A172 (cell line): ENCODE measurements at places on chromosomes 4 and X. TPM values are rescaled to one million over a fixed set of nuclear protein-coding genes. Genes with fewer than 3 reads are reported as not detected.

GRCh38 chr4:158169506-158169905 lies 3.3 kb downstream of the GASK1B start:
- DNase-seq: no peak

DNA sequence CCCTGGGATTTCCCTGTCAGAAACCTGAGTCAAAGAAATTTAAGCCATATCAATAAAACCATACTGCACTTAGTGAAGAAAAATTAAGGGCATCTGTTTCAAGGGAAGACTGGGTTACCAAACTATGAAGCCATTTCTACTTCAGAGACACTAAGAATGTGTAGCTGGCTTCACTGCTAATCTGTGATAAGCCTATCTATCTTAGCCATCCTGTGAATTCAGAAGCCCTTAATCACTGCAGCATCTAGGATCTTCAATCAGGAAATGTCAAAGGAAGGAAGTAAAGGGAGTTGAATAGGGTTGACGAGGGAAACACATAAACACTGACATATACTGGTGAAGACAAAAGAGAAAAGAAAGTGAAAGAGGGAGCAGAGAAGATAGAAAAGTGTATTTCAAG lies 777.6 kb upstream of the DIAPH2 start:
- no peak for DNase-seq

DNA sequence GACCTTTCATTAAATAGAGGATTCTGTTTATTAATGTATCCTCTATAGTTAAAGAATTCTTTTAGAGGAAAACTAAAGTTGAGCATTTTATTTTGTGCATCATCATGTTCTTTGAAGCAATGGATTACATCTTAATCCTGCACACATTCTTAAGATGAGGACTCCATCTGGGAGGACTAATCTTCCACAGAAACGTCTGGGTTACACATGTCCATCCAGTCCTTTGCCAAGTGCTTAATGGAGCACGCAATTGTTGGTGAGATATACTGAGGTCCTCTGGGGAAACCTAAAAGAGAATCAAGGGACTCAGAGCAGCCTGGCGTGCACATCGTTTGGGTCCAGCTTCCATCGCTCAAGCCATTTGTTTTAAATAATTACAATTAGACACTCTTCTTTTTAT lies 115.1 kb upstream of the SFRP2 start:
- no peak for DNase-seq

- DNase-seq: no peak
These were observed 20.9 kb downstream of the PGM2 start for GRCh38 chr4:37847311-37847884.

The SPINK2 gene
- not detected in 2 replicates for total RNA-seq

DNA sequence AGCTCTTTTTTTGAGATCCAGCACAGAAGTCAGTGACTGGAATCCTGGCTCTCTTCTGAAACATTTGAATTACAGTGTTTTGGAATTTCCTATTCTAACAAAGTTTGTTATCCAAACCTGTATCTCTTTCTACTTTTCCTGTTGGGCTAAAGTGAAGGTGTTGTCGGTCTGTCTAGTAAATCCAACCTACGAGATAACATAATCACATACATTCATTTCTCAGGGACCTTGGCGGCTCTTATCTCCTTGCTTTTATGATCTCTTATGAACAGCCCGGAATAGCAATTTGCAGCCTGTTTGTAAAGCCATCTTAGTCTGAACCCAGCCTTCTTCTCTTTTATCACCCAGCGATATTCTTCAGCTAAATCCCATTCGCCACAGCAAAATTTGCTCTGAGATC lies 14.5 kb downstream of the PPARGC1A start:
- DNase-seq: no peak

DNA sequence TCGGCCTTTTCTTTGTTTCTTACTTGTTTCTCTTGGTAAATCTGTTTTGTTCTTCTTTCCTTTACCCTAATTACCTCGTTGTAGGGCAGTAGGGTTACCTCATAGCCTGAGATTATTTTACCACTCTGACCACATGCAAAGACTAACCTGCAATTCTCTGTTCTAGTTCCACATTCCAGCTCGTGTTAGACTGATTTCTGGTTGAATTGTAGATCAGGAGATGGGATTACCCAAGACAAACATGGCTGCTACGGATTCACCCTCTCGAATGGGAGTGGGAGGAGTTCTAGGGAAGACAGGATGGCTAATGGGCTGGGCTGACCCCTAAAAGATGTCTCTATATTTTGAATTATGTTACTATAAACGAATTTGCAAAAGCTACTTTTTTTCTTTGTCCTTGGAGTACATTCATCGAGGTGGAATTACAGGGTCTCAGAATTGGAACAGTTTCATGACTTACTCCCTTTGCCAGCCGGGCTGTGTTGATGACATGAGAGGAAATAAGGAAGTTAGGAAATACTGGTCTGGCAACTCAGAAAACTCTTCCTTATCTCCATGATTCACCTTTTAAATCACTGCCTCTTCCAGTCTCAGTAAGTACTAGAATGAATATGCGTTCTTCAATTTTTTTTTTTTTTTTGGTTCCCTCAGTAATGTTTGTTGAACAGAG lies 36.7 kb upstream of the FBXW7 start:
- peak; percentile 73 for DNase-seq

- DNase-seq: peak; percentile 57
These were observed at the start of gene ALG13 for GRCh38 chrX:111680988-111681779. Gene ALG13 (plus strand): TSS chrX:111681170. CDS start chrX:111681219, 49 bp downstream.

DNA sequence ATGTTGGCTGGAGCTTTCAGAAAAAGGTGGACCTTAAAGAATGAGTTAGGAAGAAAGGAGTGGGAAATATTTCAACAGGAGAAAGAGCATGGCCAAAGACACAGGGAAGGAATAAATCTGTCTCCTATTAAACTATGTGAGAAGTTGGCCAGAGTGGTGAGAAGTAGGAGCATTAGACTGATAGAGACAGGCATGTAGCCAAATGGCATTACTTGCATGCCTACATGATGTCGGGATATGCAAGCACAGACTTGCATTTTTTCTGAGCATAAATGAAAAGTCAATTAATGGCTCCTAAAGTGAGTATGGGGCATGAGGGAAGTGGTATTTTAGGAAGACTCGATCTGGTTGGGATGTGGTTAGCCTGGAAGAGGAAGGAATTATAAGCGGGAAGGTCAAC lies 279.6 kb upstream of the PITX2 start:
- DNase-seq: no peak

- no peak for DNase-seq
These were observed 27.4 kb downstream of the HSD17B11 start for GRCh38 chr4:87363552-87363951.

DNA sequence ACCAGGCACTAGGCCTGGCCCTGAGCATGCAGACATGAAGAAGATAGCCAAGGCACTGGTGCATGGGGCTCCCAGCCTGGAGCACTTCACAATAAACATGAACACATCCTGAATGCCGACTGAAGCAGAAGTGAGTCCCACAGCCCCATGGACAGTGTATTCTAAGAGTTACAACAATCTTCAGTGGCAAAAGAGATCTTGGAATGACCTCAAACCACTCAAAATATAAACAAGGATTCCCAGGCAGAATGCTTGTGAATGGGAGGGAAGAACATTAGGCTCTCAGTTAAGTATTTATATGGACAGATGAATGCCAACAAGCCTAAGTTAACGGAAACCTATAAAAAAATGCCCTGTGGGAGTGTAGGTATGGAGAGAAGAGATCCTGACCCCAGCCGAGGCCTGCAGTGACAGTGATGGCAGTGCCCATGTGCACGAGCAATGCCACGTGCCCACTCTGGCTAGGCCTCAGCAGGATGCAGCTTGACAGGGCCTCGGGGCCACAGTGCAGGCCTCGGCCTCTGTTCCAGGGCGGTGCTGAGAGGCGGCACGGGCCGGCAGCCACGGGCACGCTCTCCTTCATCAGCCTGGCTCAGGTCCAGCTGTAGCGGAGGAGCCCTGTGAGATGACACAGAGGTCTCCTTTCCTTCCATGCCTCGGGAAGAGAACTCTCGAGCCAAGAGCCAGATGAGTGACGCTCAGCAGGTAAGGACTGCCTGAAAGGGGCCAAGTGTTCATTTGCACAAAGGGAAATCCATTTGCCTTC lies 49.2 kb downstream of the IRF2 start:
- DNase-seq: no peak

GRCh38 chr4:182238355-182238931 lies 4.8 kb upstream of the TENM3 start:
- DNase-seq: peak; percentile 54

GRCh38 chr4:14695095-14695845 lies 307.0 kb upstream of the CPEB2 start:
- DNase-seq: no peak

GRCh38 chr4:21543514-21543913 lies 405.1 kb downstream of the KCNIP4 start:
- DNase-seq: no peak

DNA sequence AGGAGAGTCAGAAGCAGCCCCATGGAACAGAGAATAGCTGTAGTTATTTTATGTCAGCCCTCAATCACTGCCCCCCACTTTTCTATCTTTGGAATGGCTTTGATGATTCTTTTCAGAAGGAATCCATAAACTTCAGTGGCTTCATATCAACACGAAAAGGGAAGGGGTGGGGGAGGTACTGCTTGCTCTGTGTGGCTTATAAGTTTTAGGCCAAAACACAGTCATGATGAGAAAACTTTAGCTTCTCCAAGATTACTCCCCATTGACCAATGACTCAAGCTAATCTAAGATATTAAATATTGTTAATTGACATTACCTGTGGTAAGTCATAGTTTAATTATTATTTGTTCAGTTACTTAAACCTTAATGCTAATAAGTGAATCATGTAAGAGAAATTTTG lies 669.6 kb upstream of the FAM241A start:
- no peak for DNase-seq

The DKK2 gene
- 0.22 TPM in 1 of 2 replicates, not detected in the other for total RNA-seq

The VCX3B gene
- not detected in 2 replicates for total RNA-seq

- DNase-seq: no peak
These were observed 49.3 kb upstream of the CLCN4 start for GRCh38 chrX:10107483-10107882.

GRCh38 chr4:186485561-186486062 lies 69.8 kb downstream of the MTNR1A start:
- DNase-seq: peak; percentile 4
